ENCODE measurements at places on chromosomes 4 and X.

DNA sequence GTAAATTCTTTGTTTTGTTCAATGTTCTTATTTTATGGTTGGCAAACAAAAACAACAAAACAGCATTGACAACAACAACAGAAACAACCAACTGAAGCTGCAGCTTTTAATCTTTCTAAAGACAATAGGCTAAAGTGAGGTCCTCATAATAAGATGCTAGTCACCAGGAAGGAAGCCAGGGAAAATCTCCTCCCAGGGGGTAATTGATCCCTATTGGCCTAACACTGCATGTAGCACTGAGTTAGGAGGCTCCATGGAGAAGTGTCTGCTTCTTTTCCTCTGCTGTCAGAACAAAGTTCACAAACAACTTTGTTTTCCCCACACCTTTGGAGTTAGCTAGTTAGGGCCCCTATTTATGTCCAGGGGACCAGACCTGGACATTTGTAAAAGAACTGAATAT lies 4.7 kb upstream of the LRAT start:
- no peak for DNase-seq

DNA sequence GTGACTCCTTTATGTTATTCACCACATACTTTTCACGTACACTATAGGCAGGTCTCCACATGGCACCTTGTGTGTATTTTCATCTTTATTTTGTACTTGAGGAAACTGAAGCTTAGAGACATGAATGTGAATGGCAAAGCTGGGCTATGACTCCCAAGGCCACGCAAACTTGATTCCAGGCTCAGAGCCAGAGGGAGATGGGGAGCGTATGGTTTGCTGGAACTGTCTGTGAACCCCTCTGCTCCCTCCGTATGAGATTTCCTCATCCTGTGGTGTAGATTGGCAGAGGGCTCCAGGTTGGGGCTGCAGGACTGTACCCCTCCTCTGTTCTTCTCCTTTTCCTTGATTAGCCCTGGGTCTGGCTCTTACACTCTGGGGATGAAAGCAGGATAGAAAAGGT lies 16.1 kb upstream of the STARD8 start:
- DNase-seq, result no peak

- peak; percentile 46 for DNase-seq
Measured at GRCh38 chr4:156971676-156972378, at the start of gene PDGFC. Gene PDGFC, minus strand, starts transcription at chr4:156971799. Its CDS starts 896 bp downstream, at chr4:156970903.

DNA sequence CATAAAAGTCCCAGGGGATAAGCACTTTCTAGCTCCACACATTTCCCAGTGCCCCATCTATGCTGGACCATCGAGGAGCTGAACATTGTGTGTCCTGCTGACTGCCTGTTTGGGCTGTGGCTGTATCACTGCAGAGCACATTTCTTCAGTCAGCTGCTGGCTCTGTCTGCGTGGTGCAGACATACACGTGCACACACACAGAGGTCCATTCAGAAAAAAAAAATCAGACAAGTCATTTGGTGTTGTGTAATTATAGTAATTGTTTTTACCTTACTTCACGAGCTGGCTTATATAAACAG lies 1.1 kb upstream of the PDLIM3 start:
- no peak for DNase-seq
